ENCODE measurements at places on chromosomes 1 and 21. TPM values are rescaled to one million over a fixed set of nuclear protein-coding genes. Genes with fewer than 3 reads are reported as not detected.

The PLPPR5 gene
- not detected for total RNA-seq

The ERICH3 gene
- total RNA-seq: not detected

The NPPB gene
- total RNA-seq: 649 TPM

The SON gene
- total RNA-seq: 134 TPM

The LYPD8 gene
- not detected for total RNA-seq

The MYCL gene
- 3.0 TPM for total RNA-seq
